Hematopoietic multipotent progenitor cell treated with erythropoietin and hydrocortisone succinate and interleukin-3 and kit ligand, for 15 days (in vitro differentiated cells): ENCODE measurements at places on chromosomes 5 and 9.

GRCh38 chr9:115923410-115923809 is 230.2 kb upstream of the PAPPA start:
- DNase-seq: no peak

DNA sequence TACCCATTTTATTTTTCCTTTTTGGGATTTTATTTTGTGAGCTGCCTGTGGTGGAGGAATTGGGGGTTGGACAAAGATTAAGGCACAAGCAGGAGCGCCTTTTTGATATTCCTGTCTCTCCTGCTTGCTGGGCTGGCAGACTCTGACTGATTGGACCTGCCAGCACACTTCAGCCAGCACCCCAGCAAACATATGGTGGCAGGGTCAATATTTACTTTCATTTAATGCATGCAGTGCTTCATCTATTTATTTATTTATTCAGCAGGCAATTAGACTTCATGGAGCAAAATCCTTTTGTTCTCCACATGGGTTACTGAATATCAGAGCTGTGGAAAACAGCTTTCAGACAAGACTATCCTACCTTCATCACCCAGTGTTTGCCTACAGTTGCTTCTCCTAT is 48.4 kb upstream of the EPB41L4A start:
- DNase-seq: no peak

- DNase-seq: no peak
Observed at GRCh38 chr9:137136881-137137607, 1.9 kb upstream of the GRIN1 start.

DNA sequence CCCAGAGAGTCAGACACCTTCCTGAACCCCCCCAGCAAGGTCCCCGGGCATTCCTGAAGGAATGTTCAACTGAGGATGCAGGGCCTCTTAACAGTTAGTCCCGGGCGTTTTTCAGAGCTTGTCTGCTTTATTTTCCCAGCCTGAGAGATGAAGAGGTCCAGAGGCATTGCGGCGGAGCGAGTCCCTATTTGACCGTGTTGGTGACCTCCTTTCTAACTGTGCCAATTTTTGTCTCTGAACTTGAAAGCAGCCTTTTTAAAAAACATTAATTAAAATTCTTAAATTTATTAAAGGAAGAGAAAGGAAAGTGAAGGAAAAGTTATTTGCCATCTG is 433 bp upstream of the PTAR1 start:
- DNase-seq: no peak

DNA sequence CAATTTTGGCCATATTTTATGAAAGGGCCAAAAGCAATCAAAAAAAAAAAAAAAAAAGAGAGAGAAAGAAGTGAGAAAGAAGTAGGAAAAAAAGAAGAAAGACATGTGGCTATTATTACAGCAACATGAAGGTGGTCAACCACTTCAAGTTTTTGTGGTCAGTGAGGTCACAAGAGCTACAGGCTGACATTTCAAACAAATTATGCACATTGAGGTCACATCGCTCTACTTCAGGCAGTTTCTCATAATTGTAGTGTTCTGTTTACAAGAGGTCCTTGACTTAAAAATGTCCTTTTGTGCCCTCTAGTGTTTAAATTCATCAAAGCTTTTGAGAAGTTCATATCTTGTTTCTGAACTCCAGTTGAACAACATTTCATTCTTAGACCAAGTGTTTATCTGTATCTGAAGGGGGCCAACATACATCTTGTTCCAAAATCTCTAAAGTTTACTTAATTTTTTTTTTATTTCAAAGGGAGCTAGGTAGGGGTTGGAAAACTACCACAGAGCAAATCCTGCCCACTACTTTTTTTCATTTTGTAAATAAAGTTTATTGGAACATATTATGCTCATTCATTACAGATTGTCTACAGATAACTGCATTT is 513.1 kb downstream of the PDE4D start:
- peak; percentile 3 for DNase-seq

DNA sequence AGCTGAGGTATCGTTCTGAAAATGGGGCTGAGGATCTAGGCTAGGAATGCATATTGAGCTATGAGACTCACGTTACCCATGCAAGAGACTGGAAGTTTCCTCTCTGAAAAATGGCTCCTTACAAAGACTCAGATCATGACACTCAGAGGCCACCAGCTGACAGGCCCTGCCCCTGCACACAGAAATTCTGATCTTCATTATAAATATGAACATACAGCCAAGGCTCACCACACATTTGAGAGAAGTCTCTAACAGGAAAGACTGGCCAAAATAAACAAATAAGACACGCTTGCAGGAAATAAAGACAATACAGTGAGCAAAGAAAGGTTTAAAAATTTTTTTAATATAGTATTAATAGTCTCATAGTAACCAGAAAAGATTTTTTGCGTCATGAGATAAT is 365.9 kb downstream of the NFIB start:
- no peak for DNase-seq

DNA sequence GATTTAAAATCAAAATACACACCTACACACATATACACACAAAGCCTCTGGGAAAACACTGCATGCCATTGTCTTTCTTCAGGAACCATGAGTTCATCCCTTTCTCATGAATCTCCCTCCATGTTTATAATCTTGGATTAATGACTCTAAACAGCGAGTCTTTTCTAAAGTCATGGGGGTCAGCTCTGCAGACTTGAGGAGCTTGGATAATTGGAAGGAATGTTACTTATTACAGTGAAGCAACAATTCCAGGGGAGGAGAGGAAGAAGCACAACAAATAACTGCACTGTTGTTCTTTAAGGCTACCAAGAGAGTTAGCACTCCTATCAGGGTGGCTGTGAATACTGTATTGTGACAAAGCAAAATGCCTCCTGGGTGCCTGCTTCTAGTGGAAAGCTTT is 444.7 kb downstream of the ANXA1 start:
- no peak for DNase-seq

- DNase-seq: peak; percentile 37
Observed at GRCh38 chr5:68423154-68423811, 207.7 kb downstream of the PIK3R1 start.

DNA sequence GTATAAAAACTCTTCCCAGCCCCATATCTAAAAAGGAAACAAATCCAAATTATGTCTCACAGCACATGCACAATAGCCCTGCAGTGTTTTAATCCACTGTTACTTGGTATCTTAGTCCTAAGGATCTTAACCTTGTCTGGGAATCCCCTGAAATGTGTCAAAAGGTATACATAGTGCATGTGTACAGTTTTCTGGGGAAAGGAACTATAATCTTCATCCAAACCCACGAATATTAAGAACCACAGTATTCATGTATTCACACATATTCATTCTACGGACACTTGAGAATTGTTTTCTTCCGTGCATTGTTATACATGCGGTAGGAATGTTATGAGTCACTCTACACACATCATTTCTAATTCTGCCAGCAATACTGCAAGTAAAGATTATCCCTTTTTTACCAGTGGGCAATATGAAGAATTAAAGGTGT is 47.8 kb upstream of the SNX2 start:
- DNase-seq: no peak

DNA sequence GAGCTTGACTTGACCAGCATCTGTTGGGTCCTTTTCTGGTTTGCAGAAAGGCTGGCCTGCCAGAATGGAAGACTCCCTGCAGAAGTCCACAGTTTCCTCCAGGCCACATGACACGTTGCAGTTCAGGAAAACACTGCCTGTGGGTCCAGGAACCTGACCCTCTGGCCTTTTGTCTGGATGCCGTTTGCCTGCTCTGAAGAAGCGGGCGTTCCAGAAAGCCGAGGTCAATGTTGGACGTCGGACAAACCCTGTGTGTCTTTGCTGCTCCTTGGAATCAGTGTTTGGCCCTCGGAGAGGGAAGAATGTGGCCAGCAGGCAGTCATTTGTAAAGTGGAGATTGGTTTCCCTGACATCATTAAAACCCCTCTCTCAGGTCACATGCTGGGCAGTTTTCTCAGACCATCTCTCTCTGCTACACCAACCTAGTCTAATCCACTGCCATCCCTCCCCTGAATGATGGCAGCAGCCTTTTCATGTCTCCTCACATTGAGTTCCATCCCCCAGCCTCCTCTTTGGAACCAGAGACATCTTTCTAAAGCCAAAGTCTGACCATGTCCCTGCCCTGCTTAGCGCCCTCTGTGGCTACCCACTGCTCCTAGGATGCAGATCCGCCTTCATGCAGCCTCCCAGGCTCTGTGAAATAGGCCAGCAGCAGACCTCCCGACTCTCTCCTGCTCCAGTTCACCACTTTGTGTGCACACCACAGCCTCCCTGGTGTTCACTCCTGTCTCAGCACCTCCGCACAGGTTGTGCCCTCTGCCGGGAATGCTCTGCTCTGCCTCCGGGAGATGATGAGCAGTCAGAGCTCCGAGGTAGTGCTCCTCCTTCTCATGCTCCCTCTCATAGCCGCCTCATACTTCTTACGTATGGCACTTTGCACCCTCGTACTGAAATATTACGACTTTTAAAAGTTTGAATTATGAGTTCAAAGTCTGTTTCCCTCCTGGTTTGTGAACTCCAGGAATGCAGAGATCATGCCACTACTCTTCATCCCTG is 75.6 kb downstream of the RALGPS1 start:
- no peak for DNase-seq

DNA sequence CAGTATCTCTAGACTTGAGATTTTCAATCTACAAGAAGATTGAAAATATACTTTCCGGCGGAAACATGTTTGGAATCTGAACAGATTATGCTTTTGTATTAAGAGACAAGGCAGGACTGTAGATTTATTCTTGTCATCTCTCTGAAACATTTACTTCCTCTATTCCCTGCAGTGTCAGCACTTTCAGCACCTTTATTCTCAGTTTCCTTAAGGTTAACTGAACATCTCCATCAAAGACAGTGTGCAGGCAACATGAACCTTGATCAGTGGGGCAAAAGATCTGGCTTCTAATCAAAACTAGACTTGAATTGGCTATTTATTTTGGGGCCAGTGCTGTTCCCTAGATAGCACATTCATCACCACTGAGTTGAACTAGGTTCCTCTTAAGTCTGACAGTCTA is 129.9 kb upstream of the HCN1 start:
- no peak for DNase-seq

- no peak for DNase-seq
Observed at GRCh38 chr5:181203093-181203711, 1.8 kb downstream of the TRIM7 start.

GRCh38 chr9:131179561-131180219 is 54.3 kb downstream of the NUP214 start:
- DNase-seq: peak; percentile 33

DNA sequence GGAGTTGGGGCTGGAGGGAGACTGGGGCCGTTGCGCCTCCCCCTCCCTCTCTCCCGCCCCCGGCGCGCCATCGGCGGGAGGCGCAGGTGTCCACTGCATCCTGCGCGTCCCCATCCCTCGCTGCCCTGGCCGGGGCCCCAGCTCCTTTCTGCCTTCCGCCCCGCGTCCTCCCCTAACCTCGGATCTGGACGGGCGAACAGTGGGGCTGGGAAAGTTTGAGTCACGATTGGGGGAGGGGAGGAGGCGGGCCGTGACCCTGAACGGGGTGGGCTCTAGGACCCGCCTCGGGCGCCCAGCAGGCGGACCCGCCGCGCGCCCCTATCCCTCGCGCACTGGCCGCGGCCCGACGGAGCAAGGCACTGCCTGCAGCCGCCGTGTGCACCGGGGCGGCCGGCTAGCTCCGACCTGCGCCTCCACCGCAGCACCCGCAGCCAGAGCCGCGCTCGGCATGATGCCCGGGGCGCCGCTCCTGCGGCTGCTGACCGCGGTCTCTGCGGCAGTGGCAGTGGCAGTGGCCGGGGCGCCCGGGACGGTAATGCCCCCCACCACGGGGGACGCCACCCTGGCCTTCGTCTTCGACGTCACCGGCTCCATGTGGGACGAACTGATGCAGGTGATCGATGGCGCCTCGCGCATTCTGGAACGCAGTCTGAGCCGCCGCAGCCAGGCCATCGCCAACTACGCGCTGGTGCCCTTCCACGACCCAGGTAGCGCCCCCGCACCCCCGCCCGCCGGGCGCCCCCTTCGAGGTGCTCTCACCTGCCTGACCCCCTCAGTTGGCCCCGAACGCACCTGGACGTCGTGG is at the start of gene HMCN2:
HMCN2 (plus strand) TSS at position 330 of the 805 bp plus-strand sequence; CDS start at position 449, 119 bp downstream.
- no peak for DNase-seq

GRCh38 chr5:78501411-78502352 is 141.3 kb downstream of the SCAMP1 start:
- DNase-seq: no peak

DNA sequence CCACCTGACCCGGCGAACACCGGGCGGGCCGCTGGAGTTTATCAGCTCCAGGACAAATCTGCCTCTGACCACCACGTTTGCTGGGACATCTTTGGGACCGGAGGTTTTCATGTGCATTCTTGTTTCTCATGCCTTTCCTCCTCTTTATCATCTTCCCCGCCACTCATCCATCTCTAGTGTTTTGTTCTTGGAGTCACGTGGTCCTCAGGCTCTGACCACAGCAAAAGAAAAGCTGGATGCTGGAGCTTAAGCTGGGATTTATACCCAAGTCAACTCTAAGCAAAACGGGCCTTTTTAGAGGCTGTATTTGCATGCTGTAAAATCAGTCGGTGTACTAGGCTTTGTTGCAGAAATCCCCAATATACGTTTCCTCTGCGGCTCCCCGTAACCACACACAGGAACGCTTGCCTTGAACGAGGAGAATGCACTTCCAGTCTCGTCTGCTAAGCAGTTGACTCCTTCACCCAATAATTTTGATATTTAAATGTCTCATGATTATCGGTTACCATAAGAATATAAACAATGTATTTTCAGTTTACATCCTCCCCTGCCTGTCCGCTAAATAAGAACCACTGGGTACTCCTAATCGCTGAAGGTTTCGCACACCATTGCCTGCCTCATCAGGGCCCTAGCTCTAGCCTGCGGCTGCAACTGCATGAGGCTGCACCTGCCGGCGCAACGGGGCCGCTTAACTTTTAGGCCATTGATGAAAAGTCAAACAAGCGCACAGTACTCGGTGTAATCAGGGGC is 560 bp upstream of the NDUFS6 start:
- DNase-seq: peak; percentile 27

- no peak for DNase-seq
Observed at GRCh38 chr9:99052815-99053715, 51.8 kb upstream of the TGFBR1 start.

DNA sequence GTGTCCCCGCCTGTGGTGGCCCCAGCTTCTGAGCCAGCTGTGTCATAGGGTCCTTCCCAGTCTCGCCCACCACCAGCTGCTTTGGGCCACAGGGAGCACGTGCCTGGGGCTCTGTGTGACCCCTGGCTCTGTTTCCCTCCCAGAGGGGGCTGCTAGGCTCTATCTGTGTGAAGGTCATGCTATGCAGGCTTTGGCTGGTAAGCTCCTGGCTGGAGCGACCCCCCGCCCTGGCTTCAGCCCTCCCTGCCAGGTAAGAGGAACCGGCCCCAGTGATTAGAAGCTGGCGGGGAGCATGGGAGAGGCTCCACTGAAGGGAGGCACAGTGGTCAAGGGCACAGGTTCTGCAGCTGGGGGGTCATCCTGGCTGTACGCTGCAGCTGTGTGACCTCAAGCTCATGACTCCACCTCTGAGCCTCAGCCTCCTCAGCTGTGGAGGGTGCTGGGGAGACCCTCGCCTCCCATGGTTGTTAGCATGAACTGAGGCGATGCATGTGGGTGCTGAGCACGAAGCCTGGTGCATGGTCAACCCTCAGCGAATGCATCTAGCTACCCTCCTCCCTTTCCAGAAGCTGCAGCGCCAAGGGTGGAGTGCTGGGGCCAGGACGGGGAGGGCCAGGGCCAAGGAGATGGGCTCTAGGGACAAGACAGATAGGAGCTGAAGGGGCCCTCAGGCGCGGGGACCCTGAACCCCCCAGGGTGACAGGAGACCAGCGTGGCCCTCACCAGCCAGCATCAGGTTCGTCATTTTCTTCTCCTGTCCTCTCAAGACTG is 163.8 kb upstream of the MVB12B start:
- DNase-seq: no peak
